ENCODE measurements at places on chromosomes 2 and 18.

DNA sequence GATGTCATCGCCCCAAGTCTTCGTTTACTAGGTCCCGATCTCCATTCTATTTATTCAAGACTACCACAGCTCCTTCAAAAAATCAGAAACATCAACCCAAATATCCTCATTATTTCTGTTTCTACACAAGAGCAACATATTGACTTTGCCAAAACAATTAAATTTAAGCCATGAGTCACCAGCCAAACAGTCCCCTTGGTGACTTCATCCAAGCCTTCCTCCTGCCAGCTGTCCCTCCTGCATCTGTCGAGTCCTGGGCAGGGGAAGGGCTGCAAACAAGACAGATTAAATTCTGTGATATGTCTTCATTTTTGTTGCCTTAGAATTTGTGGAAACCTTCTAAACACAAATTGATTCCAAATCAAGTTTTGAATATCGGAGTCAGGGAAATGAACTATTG lies 110.3 kb downstream of the SP3 start:
- DNase-seq: no peak

GRCh38 chr2:31122133-31122532 lies 16.1 kb downstream of the GALNT14 start:
- DNase-seq: no peak

- no peak for DNase-seq
Measured at GRCh38 chr2:36704475-36705150, 8.1 kb downstream of the VIT start.

DNA sequence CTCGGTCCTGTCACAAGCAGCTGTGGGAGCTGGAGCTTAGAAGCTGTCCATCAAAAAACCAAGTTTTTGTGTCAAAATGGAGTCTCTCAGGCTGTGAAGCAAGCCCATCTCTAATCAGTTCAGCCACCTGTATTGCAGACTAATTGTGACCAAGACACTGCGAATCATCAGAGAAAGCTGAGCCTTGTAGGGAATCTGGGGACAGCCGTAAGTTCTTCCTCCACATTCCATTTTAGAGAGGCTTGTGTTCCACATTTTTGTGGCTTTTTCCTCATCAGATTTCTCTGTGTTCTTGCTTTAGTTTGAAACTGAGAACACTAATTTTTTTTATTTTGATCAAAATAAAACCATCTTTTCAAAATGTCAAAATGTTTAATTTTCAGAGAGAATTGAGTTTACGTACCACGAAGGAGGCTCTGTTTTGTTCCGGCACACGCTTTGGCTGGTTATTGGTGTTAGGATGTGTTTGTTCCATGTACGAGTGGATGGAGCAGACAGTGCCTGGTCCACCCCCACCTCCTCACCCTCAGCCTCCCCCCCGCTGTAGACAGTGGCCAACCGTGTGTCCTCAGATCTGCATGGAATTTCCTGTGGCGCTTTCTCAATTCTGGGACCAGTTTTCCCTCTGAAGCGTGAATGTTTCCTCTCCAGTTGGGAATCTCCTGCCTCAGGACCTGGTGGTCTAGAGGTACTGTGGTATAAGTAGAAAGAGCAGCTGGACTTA lies 140.8 kb downstream of the AGAP1 start:
- DNase-seq: peak; percentile 51

DNA sequence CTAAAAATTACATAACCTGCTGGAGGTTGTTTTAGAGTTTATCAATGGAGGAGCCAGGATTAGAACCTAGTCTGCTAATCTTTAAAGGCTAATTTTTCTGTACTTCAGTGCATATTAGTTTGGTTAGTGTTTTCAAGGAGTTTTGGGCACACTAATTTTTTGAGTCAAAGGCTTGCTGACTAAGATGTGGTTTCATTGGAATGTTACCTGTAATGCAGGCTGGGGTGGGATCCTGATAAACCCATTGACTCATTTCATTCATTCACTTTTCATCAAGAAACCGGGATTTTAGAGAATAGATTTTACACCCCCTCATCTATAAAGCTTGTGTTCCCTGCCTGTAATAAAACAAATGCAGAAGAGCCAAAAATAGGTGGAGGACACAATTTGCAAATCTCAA lies 91.9 kb upstream of the IL1R2 start:
- DNase-seq: no peak

- no peak for DNase-seq
Measured at GRCh38 chr2:143907801-143908200, 612.1 kb downstream of the ZEB2 start.

DNA sequence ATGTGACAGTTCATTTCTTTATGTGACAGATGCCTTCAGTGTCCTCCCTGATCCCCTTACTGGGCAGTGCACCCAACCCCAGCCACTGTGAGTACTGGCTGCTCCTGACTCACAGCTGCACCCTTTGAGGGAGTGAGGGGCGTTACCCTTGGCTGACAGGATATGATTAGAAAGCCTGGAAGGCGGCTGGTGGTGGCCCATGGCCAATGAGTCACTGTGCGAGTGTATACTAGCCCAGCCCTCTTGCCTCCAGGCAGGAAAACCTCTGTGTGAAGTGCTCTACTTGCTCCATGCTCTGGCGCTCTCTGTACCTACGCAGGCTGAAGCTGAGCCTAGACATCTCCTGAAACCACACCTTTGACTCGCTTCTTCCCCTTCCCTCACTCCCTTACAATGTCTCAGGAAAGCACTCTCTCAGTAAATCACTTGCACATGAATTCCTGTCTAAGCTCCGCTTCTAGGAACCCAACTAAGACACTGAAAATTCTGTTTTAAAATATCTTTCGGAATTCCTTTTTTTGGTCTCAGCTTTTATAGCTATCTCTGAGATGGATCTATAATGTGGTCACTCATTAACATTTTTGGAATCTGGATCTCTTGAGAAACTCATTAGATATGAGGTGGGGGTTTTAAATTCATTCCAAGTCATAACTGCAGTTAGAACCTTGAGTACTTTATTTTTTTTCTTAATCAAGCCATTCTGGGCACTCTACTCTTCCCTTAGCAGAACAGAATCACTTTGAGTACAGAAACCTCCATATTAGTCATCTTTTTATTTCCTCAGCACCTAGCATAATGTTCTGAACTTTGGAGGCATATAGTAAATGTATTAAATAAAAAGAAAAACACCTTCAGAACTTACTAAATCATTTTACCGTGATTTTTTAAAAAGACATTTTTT lies 25.3 kb upstream of the STAM2 start:
- no peak for DNase-seq

DNA sequence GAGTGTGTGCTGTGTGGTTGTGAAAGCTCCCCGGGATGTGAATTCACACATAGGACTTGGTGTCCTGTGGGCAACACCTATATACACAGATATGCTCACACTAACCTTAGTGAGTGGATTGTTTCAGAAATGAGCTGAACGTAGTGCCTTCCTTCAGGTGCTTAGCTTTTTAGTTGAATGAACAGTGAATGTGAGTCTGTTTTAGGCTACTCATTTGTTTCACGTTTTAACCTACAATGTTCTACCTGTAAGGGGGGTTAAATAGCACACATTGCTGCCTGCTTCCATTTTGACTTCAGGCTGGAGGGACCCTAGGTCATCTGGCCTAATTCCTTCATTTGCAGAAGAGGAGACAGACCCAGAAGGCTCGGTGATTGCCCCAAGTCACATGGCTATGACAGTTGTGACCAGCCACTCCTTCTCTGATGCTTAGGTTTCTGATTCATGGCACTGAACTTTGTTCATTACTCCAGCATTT lies 1.0 kb downstream of the PLEK start:
- no peak for DNase-seq

GRCh38 chr2:73297151-73297559 lies 3.8 kb upstream of the EGR4 start:
- no peak for DNase-seq

GRCh38 chr2:6933911-6934310 lies 16.7 kb downstream of the RNF144A start:
- no peak for DNase-seq

DNA sequence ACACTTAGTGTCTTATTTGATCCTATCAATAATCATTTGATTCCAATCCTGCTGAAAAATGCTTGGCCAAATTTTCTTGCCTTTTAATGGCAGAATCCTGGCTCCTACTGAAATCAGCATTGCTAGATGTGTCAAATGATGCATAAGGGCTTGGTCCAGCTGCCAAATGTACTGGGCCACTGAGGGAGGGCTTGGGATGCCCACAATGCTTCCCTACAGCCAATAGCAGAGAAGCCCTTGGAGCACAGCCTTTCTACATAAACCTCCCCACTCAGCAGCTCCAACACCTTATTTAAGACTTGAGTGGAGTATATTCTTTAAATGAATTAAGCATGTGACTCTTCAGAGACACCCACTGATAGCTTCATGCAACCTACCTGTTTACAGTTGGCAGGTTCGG lies 3.6 kb downstream of the ALK start:
- DNase-seq: no peak

- no peak for DNase-seq
Measured at GRCh38 chr18:8252371-8252770, 356.9 kb upstream of the RAB12 start.

DNA sequence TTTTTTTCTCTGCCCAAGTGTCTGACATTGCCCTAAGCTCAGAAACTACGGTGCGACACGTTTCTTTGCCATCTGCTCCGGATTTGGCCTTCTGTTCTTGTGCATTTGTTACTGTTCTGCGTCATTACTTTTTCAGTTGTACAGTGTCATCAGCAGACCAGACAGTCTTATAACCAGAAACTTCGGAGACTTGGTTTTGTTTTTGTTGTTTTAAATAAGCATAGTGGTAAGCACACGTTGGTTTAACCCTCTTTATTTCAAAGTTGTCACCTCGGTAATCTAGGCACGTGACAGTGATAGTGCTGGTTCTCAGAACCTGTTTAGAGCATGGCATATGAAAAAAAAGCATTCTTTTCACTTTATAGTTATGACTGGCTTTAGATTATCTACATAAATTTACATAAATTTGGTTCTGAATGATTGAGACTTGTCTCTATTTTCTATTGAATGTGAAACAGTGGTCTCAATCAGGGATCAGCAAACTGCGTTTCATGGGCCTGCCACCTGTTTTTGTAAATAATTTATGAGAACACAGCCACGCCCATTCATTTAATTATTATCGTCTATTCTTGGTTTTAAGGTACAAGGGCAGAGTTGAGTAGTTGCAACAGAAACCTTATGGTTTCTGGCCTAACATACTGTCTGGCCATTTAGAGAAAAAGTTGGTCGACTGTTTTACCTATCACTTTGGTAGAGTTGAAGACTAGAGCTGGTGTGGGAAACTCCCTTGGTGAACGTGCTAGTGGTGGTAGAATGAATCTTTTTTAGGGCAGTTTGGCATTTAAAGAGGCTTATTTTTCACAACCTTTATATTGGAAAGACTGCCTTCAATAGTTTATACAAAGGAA lies 106.5 kb downstream of the ZNF532 start:
- DNase-seq: peak; percentile 36

GRCh38 chr2:34825686-34826085 lies 1226.6 kb upstream of the FAM98A start:
- DNase-seq: no peak

DNA sequence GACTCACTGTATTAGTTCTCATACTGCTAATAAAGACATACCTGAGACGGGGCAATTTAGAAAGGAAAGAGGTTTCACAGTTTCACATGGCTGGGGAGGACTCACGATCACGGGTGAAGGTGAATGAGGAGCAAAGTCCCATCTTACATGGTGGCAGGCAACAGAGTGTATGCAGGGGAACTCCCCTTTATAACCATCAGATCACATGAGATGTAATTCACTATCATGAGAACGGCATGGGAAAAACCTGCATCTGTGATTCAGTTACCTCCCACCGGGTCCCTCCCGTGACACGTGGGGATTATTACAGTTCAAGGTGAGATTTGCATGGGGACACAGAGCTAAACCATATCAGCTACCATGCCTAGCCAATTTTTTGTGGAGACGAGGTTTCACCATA lies 168.2 kb downstream of the NEDD4L start:
- no peak for DNase-seq

DNA sequence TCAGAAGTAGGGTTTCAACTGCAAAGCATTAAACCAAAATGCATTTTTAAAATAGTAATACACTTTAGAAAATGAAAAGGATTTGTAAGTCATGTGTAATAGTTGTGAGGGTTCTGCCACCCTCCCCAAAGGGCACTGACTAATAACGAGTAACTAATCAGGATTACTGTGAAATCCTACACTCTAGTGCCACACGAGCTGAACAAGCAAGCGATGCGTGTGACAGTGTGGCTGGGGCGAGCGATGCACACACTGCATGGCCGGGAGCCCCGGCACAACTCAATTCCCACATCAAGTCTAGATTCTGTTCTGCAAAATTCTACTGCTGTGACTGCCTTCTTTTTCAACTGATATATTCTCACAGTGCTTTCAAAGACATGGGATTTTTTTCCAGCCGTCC lies 156.4 kb downstream of the SEPTIN10 start:
- no peak for DNase-seq

- DNase-seq: no peak
Measured at GRCh38 chr2:160674146-160674750, 180.6 kb upstream of the RBMS1 start.

- DNase-seq: peak; percentile 54
Measured at GRCh38 chr2:16718576-16719484, 53.2 kb upstream of the CYRIA start.

- DNase-seq: no peak
Measured at GRCh38 chr2:44684559-44684958, 256.9 kb upstream of the SIX3 start.

- DNase-seq: no peak
Measured at GRCh38 chr2:156708051-156708450, 271.9 kb downstream of the GPD2 start.

DNA sequence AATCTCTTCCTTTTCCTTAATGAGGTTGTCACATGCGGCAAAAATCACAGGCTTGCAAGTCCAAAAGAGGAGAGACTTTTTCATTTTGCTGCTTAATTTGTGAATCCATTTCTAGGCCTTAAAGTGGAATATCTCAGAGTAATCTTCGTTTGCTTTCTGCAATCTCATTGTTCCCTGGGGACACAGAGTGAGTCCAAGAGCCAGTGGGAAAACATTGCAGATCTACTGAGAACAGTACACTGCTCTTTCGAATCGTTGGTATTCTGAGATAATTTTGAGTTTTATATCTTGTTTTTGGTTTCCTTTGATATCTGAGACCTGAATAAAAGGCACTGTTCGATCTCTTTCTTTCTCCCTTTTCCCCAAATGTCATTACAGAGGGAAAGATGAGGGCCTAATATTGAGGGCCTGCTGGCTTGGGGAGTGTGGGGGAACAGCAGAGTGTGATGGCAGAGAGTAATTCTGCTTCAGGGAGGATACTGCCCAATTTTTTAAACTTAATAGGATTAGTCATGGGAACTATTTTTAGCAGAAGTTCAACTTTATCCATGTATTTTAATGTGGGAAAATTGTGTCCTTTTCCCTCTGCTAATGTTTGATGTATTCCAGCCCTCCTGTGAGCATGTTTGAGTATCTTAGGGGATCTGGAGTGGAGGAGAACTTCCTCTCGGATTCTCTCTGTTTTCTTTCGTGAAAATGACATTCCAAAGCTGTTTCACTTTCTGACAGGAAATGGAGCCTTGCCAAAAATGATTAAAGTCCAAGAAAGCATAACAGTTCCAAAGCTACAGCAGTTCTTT lies 418.2 kb upstream of the ZEB2 start:
- DNase-seq: no peak

GRCh38 chr2:9554921-9555296 lies 721 bp downstream of the ADAM17 start:
- no peak for DNase-seq

Measured in dorsolateral prefrontal cortex (tissue), 122 donors.